IPS DF 6.9 (cell line): ENCODE measurements at places on chromosomes 11 and 22.

- DNase-seq = no peak
Measured at GRCh38 chr11:59801981-59802638, 8.5 kb downstream of the MRPL16 start.

DNA sequence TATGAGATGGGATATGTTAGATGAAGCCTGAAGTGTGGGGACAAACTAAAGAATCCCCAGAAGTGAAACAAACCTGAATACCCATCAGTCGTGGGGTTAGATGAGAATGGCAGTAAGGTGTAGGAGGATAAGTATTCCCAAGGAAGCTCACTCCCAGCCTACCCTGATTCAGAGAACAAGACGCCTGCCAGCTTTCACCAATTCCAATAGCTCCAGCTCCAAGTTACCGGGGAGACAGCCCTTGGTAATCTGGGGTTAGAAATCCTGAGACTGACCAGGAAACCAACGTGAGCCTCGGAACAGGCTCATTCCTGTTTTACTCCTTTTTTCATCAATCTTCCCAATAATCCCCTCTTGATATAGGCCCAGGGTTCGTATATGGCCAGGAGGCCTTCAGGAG is 46.5 kb downstream of the RPL27A start:
- DNase-seq = no peak

DNA sequence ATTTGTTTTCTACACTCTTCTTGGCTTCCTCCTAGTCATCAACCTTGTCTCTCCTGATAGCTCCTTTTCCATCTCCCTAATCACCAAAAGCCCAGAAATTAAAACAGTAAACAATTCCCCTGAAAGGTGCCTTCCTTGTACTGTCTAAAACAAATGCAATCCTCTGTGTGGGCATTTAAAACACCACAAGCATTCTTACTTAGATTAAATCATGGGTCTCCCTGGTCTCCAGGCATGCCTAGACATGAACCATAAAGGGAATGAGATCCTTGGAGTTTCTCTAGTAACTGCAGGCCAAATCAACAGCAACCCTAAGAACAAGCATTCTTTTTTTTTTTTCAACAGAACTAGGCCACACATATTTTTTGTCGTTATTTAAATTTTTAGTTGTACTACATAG is 1.9 kb downstream of the BTG4 start:
- DNase-seq = no peak

- DNase-seq = no peak
Measured at GRCh38 chr11:11579012-11579988, 42.5 kb downstream of the GALNT18 start.

GRCh38 chr11:82673631-82674030 is 60.0 kb downstream of the FAM181B start:
- no peak for DNase-seq

GRCh38 chr11:17286332-17286731 is 9.8 kb downstream of the NUCB2 start:
- no peak for DNase-seq

DNA sequence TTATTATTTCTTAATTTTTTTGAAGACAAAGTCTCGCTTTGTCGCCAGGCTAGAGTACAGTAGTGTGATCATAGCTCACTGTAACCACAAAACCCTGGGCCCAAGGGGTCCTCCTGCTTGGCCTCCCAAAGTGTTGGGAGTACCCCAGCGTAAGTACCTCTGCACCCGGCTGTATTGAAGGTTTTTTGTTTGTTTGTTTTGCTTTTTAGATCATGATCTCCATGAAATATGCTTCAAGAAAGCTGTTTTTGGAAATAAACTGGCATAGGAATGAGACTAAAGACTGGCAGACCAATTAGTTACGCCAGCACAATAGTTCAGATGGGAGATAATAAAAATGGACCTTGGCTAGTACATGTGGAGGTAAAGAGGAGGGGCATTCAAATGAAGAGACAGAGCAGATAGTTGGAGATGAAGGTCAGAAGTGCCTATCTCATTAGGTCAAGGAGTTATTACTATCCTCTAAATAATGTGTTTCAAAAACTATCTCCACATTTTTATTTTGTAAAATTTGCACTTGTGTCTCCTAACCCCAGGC is 4.1 kb upstream of the MRPL48 start:
- DNase-seq = no peak

- no peak for DNase-seq
Measured at GRCh38 chr22:25966448-25966913, 202.8 kb upstream of the SEZ6L start.

DNA sequence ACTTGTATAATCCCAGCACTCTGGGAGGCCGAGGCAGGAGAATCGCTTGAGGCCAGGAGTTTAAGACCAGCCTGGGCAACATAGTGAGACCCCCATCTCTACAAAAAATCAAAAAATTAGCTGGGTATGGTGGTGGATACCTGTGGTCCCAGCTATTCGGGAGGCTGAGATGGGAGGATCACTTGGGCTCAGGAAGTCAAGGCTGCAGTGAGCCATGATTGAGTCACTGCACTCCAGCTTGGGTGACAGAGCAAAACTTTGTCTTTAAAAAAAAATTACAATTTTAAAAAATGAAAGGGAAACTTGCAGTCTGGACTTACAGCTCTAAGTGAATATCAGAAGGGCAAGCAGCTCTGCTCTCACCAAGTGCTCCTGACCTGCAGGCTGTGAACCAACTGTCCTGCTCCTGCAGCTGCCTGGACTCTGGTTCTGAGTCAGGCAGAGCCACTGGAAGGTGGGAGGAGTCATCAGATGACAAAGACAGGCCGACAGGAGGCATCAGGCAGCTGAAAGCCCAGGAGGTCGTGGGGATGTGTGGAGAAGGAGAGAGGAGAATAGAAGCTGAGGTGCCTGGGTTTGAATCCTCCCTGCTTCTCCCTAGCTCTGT is 9.6 kb downstream of the SMTNL1 start:
- DNase-seq = no peak
